Urothelium cell line (cell line): ENCODE measurements at places on chromosomes 7 and 10.

DNA sequence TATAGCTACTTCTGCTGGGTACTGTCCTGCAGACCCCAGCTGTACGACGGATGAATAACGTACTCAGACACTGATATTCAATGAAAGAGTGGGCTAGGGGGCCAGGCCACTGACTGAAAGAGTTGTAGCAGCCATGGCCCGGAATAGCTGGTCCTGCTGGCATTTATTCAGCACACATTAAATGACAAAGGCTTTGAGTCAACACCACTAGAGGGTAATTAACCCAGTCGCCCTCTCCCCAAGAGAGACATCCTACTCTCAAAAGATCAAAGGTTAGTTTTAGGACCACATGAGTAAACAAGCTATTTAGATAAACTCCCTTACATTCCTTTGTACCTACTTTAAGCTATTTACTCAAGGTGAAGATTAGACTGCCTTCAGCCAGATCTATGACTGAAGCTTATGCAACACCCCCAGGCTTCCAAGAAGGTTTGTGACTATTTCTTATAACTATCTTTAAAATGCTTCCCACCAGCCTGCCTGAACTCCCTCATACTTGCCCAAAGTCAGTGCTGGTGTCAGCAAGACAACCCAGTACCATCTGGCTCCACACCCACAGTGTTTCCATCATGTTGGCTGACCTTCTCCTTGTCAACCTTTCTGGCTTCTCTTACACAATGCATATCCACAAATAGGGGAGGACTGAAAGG is 629.1 kb downstream of the SORCS1 start:
- DNase-seq: no peak

- peak; percentile 80 for DNase-seq
Measured at GRCh38 chr10:11881477-11882417, 58.6 kb downstream of the PROSER2 start.

DNA sequence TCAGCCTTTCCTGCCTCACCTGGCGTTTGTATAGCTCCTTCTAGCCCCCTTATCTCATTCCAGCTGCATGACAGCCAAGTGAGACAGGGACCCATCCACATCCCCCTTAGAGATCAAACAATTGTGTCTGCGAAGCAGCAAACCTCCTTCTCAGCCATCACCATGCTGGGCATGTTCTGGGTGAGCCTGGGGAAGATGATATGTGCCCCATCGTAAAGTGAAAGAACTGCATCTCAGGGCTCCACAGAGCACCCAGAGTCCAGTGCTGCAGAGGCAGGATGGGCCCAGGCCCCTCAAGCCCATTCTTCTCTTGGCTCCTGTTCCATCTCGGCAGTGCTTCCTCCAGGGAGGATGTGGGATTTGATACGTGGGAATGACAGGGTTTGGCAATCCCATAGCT is 43.2 kb downstream of the FIGNL1 start:
- no peak for DNase-seq

- no peak for DNase-seq
Measured at GRCh38 chr10:94287336-94287735, 75.4 kb downstream of the NOC3L start.

DNA sequence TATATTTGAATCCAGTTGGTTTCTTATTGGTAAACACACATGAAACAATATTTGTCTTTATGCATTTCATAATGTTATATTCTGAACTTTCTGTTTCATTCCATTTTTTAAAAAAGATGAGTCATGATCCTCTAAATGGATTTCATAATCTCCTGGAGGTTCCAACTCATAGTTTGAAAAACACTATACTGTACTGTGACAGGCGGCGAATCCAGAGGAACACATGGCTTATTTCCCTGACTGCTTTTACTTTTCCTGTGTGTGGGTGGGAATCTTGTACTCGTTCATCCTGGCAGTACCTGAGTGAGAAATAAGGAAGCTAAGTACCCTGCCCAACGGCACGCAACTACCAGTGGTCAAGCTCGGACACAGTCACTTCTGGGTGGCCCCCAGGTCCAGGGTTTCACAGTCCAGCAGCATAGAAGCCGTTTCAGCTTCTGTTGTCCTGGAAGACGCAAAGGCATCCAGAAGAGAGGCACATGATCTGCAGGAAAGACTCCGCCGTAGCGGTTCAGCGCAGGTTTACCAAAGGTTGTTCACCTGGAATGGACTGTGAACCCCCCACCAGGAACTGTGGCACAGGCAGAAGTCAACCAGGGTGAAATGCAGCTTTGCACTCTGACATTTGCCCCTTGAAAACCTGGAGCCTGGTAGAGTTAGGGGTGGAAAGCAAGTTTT is 117.7 kb downstream of the CCNY start:
- no peak for DNase-seq

- DNase-seq: peak; percentile 13
Measured at GRCh38 chr10:2392145-2392812, 655.0 kb upstream of the ADARB2 start.

GRCh38 chr10:126243306-126243705 is 145.0 kb downstream of the ADAM12 start:
- no peak for DNase-seq

DNA sequence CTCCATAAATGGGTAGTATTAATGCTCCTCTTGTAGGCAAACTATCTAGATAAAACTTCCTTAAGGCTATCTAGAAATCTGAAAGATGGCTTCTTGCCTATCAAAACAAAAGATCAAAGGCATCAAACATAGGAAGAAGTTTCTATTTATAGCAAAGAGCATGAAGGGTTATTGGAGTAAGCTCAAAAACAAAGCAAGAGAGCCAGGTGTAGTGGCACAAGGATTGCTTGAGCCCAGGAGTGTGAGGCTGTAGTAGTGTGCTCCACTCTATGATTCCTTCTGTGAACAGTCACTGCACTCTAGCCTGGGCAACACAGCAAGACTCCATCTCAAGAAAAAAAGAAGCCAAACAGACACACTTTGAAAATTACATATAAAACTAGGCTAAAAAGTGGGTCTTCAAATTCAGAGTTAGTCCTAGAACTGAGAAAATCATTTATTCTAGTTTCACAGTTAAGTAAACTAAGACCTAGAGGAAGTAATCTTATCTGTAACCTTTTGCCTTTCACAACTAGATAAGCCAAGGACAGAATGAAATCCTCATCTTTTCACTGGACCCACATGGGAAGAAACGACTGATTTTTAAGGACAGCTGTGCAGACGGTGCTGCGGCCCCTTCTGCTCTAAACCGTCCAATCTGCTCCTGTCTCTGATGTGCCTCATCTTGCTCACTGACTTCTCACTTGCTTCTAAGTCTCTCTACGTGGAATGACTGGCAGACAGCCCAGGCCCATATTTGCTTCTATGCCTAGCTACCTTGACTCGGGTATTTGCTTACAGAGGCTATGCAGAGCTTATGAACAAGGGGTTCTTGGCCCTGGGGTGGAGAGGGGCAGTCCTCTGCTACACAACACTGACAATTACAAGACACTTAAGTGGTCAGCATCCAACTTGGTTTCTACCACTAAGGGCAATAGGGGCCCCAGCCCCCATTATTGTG is 50.0 kb downstream of the ESYT2 start:
- DNase-seq: no peak

DNA sequence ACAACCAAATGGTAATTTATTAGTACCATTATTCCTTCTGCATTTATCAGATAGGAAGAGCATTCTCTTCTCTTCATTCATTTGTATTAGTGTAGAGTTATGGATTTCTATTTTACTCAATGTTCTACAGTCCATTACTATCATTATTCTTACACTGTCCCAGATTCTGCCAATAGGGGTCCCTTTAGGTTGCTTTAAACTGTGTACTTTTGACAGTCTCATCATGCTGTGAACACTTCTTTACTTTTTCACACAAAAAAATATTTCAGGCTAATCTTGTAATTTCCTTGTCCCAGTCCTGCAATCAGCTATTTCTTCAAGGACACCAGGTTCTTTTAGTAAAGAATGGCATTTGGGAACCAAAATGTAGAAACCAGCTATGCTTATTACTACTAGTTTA is 99.3 kb downstream of the ZNF248 start:
- DNase-seq: no peak

GRCh38 chr7:37035631-37036030 is 311.3 kb upstream of the AOAH start:
- DNase-seq: no peak

DNA sequence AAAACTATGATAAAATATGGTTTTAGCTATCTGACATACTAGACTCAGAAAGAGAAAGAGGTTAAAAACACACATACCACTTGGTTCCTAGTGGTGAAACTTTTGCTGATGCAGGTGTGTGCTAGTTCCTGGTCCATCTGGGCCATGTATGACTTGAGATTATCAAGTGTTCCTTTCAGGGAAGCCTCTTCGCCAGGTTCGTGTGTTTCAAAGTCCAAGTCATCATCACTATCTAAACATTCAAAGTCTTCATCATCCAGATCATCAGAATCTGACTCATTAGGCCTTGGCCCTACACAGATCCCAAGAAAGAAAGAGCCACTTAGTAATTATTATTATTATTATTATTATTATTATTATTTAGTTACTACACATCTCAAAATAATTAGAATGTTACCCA is 26.4 kb downstream of the NUDT13 start:
- DNase-seq: no peak

DNA sequence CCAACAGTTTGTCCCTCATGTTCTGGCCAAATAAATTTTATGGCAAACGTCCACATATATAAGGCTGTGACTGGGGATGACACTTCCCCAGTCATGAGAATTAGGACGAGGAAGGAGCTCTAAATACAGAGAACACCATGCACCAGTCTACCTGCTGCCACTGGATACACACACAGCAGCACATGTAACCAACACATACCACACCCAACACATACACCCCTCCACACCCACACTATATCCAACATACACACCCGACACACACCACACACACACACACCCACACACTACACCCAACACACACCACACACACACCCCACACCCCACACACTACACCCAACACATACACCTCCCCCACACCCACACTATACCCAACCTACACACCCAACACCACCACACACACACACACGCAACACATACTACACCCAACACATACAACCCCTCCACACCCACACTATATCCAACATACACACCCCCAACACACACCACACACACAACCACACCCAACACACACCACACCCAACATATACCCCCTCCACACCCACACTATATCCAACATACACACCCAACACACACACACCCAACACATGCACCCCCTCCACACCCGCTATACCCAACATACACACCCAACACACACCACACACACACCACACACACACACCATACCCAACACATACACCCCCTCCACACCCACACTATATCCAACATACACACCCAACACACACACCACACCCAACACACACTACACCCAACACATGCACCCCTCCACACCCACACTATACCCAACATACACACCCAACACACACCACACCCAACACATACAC is 74.1 kb downstream of the HIPK2 start:
- no peak for DNase-seq

DNA sequence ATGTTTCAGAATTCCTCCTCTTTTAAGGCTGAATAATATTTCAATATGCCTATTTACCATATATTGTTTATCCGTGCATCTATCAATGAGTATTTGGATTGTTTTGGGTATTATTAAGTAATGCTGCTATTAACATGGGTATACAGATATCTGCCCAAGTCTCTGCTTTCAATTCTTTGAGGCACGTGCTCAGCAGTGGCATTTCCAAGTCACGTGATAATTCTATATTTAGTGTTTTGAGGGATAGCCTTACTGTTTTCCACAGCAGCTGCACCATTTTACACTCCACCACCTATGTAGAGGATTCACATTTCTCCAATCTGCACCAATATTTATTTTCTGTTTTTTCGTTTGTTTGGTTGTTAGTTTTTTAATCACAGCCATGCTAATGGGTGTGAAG is 636.8 kb upstream of the ANKRD30A start:
- DNase-seq: no peak

DNA sequence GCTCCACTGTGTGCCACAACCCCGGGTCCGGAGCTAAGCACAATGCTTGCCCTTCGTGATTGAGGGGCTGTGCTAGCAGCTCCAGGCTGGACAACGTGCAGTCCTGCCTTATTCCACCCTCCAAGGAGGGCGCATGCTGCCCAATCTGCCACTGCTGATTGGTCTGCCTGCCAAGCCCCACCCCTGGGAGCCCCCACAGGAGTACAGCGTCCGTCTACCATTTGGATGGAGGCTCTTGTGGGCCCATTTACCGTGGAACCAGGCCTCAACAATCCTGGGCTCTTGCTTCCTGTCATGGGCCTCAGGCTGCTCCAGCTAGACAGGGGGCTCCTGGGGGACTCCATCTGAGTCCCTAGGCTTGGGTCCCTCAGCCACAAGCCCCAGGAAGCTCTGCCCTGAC is 173.3 kb downstream of the SLIT1 start:
- no peak for DNase-seq

GRCh38 chr10:128480601-128481000 is 354.4 kb upstream of the MKI67 start:
- DNase-seq: no peak

DNA sequence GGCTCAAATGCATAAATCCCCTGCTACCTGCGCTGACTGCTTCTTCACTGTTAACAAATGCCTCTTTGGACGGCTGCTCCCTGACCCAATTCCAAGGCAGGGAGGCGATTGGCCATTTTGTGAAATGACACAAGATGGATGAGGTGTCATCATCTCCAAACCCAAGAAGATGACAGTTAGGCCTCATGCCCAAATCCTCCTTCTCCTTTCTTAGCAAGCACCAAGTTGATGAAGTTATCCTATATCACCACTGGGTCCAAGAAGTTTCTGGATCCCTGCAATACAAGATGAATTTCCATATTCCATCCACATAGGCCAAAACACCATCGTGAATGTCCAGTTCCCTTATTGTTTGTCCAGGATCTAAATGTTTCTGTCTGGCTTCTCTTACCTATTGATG is 98.5 kb upstream of the RAB11FIP2 start:
- no peak for DNase-seq

DNA sequence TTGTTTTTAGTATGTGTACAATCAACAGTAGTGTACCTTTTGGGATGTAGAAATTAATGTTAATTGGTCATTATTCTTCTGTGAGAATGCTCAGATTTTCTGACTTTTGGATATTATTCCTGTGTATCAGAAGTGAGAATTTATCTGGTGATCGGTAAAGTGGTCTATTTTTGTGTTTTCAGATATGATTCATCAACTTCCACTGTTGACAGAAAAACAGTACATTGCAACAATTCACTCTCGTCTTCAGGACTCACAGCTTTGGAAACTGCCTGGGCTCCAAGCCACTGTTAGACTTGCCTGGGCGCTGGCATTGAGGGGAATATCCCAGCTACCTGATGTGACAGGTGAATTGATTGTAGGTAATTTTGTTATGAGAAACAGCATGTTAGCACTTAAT is 20.9 kb downstream of the NUP205 start:
- DNase-seq: no peak

GRCh38 chr7:17558135-17558534 is 259.7 kb downstream of the AHR start:
- DNase-seq: no peak

GRCh38 chr7:155598810-155599210 is 45.7 kb upstream of the RBM33 start:
- peak; percentile 32 for DNase-seq
